ENCODE measurements at places on chromosomes 5 and 9.

GRCh38 chr9:131319486-131319885, 30.0 kb downstream of the PLPP7 start:
- DNase-seq, result no peak

- no peak for DNase-seq
Observed at GRCh38 chr9:125587819-125588460, 119.1 kb downstream of the MAPKAP1 start.

- DNase-seq, result no peak
Observed at GRCh38 chr5:149426931-149427330, 47.8 kb upstream of the IL17B start.

- DNase-seq, result no peak
Observed at GRCh38 chr9:85264695-85265094, 477.1 kb downstream of the AGTPBP1 start.

DNA sequence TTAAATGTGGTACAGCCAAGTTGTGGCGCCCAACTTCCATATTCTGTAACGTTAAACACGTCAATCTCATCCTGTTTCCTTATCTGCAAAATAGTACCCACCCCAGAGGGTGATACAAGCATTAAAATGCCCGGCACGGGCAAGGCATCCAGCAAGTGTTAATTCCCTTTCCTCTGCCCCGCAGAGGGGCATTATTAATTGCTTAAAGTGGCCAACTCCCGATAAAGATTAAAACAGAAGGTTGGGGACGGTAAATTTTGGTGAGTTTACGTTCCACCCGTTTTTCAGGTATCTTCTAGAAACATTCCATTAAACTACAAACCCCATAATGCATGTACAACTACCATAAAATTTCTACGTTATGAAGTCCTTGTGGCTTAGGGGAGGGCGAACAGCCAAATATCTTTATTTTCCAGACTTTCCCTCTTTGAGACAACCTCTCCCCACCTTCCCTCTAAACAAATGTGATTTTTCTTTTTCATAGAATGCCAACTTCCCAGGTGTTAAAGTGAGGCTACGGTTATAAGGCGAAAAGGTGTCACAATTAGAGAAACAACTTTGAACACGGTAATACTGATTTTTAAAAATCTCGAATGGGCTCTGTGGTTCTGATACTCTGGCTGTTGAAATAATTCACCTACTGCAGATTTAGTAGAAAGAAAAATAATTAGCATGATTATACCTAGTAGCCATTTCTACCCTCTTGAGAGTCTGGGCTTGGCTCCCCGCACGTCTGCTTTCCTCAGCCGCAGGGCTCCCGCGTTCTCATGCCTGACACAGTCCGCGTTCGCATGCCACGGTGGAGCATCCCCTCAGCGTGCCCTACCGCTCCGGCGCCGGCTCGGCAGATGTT, 1.2 kb upstream of the GPBP1 start:
- peak; percentile 26 for DNase-seq

GRCh38 chr9:130890124-130890523, 6.5 kb downstream of the QRFP start:
- DNase-seq, result no peak

GRCh38 chr5:115414406-115415142, 118.1 kb upstream of the CCDC112 start:
- no peak for DNase-seq

DNA sequence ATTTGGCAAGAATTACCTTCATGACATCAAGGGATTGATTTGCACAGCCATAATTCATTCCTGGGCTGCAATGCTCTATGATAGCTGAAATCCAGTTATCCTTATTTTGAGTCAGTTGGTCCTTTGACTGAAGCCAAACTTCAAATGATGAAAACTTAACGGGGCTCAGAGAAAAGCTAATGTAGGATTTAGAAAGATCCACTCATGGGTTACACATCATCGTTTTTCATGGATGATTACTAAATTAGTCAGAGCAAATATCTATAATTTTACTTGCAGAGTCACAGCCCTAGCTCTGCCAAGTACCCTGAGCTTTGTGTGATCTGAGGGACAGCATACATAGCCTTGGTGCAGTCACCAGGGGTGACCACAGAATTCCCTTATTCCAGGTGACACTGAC, 27.3 kb upstream of the MUSK start:
- no peak for DNase-seq

- no peak for DNase-seq
Observed at GRCh38 chr5:150603052-150603451, 37.4 kb upstream of the SYNPO start.

- no peak for DNase-seq
Observed at GRCh38 chr9:85744480-85744879, 2.7 kb upstream of the AGTPBP1 start.

DNA sequence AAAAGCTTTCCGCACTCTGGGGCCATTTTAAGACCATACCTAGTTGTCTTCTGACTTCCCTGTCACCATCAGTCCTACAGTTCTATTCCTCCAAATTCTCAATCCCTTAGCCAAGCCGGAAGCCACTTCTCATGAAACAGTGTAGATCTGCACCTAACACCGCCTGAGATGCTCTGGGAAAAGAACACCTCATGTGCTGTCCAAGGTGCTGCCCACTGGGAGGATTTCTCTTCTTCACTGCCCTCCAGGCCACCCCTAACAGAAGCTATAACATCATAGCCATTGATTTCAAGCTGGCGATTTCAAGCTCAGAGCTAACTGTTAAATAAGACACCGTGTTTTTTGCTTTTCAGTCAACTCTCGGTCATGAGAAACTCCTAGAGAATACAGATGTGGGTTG, 559.3 kb downstream of the CCDC171 start:
- DNase-seq, result no peak

DNA sequence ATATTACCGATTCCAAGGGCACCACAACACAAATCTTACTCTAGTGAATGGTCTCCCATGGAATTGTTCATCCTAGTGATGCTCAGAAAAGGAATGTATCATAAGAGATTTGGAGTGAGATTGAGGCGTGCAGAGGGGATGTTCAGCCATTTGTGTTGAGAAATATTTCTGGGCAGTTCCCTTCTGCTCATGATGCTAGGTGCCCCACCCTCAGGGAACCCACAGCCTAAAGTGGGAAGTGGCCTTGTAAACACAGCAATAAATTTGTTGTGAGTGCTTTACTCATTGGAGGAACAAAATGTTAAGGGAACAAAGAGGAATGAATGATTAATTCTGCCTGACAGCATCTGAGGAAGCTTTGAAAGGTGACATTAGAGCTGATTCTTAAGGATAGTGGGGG, 129.9 kb downstream of the TLE4 start:
- DNase-seq, result no peak

DNA sequence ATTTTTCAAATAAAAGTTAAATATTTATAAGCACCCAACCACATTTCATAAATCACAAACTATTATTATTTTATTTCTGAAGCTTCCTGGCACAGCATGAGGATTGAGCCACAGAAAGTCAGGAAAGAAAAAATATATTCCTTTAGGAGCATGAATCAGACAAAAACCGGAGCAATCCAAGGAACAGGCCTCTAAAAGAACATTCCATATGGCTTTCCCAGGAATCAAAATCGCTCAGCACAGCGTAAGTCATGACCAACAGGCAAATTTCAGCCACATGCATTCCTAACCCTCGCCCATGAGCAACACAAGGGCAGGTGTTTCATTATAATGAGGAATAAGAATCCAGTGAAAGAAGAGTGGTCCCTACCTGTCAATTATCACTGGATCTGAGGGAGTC, 26.7 kb downstream of the EBF1 start:
- no peak for DNase-seq

DNA sequence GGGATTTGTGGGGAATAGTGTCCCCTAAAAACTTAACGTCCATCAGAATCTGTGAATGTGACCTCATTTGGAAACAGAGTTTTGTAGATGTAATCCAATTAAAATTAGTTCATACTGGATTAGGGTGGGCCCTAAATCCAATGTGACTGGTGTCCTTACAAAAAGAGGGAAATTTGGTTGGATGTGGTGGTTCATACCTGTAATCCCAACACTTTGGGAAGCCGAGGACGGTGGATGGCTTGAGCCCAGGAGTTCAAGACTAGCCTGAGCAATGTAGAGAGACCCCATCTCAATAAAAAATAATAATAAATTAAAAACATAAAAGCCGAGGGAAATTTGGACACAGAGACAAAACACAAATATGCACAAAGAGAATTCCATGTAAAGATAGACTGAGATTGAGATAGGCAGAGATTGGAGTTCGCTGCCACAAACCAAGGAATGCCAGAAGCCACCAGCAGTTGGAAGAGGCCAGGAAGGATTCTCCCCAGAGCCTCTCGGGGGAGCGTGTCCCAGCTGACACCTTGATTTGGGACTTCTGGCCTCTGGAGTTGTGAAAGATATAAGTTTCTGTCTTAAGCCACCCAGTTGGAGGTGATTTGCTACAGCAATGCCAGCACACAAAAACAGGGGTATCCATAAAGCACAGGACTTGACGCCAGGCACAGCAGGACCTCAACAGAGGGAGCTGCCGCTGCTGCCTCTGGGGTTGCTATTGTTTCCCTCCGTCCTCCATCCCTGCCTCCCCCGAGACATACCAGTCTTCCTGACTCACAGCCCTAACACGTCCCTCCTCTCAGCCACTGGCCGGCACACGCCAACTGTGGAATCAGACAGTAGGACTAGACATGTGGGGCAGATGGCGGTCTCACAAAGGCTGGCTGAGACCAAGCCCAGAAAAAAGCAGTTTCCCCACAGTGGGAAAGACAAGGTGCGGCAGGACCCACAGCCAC, 73.8 kb upstream of the IL17B start:
- no peak for DNase-seq

GRCh38 chr5:148849461-148849860, 23.1 kb downstream of the ADRB2 start:
- peak; percentile 37 for DNase-seq

GRCh38 chr5:30413540-30413939, 779.9 kb upstream of the CDH6 start:
- DNase-seq, result no peak

DNA sequence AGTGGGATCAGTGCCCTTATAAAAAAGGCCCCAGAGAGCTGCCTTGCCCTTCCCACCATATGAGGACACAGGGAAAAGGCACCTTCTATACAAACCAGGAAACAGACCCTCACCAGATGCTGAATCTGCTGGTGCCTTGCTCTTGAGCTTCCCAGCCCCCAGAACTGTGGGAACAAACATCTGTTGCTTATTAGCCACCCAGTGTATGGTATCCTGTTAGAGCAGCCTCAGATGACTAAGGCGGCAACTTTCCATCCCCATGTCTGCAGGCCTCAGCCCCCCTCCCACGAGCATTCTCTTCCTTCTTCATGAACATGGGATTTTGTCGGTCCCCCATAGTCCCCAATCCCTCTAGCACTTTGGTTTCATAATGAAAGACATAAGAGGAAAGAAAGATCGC, 202.5 kb upstream of the GAS1 start:
- no peak for DNase-seq

DNA sequence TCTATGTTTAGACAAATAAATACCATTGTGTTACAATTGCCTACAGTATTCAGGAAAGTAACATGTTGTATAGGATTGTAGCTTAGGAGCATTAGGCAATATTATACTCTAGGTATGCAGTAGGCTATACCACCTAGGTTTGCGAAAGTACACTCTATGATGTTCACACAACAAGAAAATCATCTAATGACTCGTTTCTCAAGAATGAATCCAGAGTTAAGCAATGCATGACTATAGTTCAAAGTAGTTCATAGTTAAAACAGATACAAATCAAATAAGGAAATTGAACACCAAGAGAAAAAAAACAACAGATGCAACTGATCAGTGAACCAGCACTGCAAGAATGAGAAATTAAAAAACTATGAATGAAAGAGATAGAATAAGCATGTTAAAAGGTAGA, 27.6 kb upstream of the ABLIM3 start:
- DNase-seq, result no peak

GRCh38 chr5:115770466-115770865, 46.0 kb downstream of the CDO1 start:
- no peak for DNase-seq

- DNase-seq, result peak; percentile 73
Observed at GRCh38 chr5:175464074-175464941, 14.1 kb upstream of the SFXN1 start.

- DNase-seq, result no peak
Observed at GRCh38 chr5:115341745-115342144, 45.3 kb upstream of the CCDC112 start.

GRCh38 chr5:76986825-76987526, 34.1 kb downstream of the CRHBP start:
- DNase-seq, result no peak

DNA sequence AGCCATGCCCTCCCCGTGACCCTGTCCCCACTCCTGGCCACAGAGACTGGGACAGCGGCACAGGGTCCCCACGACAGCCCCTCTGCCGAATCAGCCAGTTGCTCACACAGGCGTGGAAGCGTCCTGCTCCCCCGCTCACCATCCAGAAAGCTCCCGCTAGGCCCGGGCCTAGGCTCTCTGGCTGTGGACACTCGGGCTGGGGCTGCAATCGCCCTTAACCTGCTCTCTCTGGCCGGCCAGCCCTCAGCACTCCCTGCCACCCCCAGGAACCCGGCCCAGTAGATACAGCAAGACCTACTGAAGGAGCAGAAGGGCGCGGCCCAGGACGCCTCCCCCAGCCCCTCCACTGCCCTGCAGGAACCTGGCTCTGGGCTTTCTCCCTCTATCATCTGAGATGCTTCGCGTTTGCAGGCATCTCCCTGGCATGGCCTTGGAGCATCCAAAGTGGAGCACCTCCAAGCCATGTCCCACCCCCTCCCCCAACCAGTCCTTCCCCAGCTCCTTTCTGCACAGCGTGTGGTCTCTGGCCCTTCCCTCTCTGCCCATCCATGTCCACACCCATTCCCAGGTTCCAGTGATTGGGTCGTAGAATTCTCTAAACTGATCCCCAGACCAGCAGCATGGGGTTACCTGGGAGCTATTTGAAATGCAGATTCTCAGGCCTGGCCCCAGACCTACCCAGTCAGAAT, 113.7 kb upstream of the LMX1B start:
- no peak for DNase-seq
